ENCODE measurements at places on chromosomes 3 and 15.

- no peak for DNase-seq
These were observed 390.4 kb downstream of the ZBTB20 start for GRCh38 chr3:114756506-114757279.

DNA sequence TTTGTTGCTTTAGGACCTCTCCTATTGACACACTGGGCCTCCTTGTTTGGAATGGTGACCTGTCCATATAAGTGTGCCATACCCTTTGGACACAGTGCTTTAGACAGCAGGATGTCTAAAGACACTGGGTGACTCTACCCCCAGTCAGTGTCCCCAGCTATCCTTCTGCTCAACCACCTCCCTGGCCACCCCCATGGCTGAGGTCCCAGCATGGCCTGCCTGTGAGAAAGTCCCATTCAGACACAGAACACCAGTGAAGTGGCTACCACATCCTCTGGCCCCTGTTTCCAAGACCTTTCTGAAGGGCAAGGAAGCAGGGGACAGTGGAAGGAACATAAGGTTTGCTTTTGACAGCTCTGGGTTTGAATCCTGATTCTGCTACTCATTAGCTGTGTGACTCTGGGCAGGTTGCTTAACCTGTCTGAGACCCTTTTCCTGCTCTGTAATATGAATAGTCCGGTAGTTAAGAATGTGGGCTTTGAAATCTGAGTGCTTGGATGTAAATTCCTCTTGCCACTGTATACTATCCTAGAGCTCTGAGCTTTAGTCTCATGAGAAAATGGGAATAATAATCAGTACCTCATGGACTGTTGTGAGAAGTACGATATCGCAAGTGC is 6.3 kb upstream of the AP3S2 start:
- no peak for DNase-seq

- no peak for DNase-seq
These were observed 6.8 kb upstream of the MFSD1 start for GRCh38 chr3:158794936-158795518.

- no peak for DNase-seq
These were observed 110.6 kb downstream of the THSD4 start for GRCh38 chr15:71225851-71226250.

GRCh38 chr3:127396473-127396872 is 108.6 kb upstream of the PRR20G start:
- DNase-seq = no peak

DNA sequence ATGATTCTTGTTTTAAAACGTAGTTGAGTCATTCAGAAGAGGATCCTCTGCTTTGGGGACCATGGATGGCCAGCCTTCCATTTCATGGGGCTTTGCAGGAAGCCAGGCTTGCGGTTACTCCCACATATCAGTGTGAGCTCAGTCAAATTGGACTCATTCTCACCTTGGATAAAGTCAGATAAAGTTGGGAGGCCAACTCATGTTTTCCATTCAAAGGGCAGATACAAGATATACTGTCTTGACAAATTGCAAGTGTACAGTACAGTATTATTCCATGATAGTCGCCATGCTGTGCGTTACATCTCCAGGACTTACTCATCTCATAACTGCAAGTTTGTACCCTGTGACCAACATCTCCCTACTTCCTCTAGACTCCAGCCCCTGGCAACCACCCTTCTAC is 25.5 kb upstream of the B3GNT5 start:
- no peak for DNase-seq

GRCh38 chr3:104763007-104763406 is 603.7 kb upstream of the ALCAM start:
- DNase-seq = no peak

- no peak for DNase-seq
These were observed 21.2 kb downstream of the TFDP2 start for GRCh38 chr3:142127941-142128658.

GRCh38 chr15:36449084-36449661 is 130.3 kb upstream of the CDIN1 start:
- DNase-seq = no peak

DNA sequence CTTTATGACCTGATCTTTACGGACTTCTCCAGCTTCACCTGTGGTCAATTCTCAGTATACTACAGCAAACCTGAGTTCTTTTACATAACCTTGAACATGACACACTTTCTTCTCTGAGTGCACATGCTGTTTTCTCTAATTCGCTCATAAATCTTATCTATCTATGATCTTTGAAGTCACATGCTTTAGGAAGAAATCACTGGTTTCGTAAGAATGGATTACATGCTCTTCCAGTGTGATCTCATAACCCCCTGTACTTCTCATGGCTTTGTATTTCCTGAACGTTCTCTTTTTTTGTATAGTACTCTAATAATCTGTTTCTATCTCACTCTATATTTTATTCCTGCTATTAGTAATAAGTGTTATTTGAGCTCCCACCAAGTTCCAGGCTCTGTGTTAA is 1165.2 kb downstream of the TBL1XR1 start:
- no peak for DNase-seq

DNA sequence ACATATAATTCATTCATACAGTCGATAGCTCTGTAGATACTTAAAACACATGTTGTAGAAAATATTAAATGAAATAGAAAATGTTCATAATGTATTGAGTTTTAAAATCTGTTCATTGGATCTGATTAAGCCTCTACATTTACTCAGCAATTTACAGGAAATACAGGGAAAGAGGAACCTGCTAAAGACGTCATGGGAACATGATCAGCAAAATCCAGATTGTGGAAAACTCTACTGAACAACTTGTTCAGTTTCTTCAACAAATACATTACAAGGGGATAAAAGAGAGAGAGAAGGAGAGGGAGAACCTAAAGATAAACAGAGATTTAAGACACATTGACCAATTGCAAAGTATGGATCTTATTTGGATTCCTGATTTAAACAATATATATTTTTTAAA is 46.7 kb downstream of the KLHL6 start:
- no peak for DNase-seq

Measured in T-helper 1 cell (primary cell).